Stimulated activated naive CD4-positive, alpha-beta T cell (primary cell): ENCODE measurements at places on chromosomes 6 and 20.

DNA sequence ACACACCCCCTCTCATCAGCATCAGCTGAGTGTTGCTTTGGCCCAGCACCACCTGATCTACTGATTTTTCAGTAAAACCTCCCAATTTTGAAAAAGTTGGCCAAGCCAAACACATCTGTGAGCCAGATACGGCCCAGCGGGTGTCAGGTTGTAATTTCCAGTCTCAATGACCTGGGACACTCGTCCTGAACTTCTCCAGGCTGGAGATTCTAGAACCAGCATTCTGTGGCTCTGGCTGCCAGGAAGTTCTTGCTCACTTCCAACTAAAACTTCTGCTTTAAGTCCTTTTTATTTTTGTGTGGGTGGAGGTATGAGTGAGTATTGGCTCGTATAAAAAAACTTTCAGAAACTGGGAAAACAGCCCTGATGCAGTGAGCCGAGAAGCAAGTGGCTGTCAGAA lies 5.1 kb downstream of the KIAA1755 start:
- no peak for DNase-seq

DNA sequence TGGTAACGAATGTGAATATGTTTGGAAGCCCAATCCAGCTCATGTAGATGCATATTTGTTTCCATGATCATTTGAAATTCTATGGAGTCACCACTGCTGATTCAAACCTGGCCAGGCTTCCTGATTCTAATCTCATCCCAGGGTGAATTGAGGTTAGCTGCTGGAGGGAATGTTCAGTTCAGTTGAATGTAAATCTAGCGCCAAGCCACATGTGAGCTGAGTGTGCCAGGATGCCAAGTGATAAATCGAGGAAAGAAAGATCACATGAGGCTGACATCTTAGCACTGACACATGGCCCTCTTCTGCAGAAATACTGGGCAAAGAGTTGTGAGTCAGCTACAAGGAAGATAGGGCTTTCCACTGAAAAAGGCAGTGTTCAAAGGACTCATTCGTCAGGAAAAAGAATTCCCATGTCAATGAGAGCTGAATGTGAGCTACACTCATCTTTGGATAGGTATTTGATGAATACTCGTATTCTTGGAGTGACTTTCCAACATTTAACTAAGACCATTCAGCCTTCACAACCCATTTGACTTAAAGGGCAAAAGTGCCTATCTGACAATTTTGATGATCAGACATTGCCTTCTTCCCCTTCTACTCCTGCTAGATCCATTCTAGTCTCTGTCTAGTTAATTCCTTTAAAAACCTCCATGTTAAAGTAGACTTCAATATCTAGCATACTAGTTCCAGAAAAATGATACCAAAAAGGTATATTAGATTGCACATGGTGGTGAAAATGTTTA lies 172.1 kb downstream of the MTFR2 start:
- no peak for DNase-seq

DNA sequence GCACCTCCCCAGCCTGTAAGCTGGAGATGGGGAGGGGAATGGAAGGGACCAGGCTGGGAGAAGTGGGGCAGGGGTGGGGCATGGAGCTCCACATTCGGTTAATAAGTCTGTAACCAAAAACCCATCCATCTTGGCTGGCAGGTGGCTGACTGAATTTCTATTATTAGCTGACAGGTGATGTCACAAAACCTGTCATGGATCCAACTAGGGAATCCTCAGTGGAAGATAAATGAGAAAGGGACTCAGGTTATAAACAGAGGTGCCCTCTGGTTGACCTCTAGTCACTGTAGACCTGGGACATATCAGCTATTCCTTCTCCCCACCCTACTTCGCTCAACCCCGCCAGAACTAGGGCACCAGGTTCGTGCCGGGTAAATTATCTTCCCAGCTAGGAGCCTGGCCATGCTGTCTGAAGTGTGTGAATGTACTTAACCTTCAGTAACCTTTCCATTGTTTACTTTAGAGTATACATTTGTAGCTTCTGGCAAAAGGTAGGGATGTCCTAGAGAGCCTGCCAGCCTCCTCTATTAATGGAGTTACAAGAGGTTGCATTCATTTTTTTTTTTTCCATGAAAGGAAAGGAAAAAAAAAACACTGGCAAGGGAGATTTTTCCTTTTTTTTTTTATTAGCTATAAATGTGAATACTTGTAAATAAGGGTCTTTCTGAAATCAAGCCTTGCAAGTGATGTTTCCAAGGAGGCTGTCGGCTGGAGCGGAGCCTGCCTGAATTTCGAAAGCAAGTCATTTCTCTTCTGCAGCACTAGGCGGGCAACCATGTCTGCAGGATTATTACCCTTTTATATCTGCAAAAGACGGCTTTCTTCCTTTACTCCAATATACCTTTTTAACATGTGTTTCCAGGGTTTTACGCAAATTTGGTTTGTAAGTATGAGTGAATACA lies 135.9 kb downstream of the TMEM242 start:
- no peak for DNase-seq

- DNase-seq = no peak
Observed at GRCh38 chr6:43469947-43470346, 7.4 kb upstream of the TJAP1 start.

GRCh38 chr6:53986721-53987521 lies 124.3 kb upstream of the MLIP start:
- no peak for DNase-seq

DNA sequence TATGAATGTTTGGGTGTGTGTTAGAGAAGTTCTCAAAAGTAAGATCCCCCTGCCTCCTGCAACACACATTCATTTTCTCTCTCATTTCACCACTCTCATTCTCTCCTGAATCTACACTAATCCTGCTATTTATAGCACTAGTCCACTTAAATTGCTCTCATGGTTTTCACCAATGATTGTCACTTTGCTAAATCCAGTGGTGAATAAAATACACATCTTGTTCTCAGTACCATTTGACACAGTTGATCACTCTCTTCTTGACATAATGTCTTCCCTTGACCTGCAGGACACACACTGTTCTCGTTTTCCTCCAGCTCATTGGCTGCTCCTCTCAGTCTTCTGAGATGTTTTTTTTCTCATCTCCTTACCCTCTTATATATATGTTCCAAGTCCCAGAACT lies 32.1 kb downstream of the TENT5A start:
- DNase-seq = no peak

- no peak for DNase-seq
Observed at GRCh38 chr6:130167655-130168054, 55.1 kb downstream of the SAMD3 start.

DNA sequence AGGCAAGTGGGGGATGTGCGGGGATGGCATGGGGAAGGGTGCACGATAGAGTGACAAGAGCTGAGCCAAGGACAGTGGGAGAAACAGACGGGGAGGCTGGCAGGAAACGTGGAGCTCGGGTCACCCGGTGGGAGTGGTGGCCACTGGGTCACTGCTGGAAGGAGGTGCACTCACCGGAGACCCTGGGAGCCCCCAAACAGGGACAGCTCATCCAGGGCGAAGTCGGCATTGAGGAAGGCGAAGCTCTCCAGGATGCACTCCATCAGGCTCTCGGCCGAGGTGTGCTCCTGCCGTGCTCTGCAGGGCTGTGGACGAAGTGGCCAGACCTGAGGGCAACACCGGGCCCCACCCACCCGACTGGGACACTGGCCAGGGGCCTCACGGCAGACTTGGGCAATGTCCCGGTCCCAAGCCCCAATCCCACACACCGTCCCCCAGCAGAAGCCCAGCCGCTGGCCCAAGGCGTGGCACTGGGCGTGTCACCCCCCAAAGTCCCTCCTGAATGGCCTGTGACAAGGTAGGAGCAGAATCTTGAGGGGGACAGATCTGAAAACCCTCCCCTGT lies 87.3 kb downstream of the PTPN1 start:
- DNase-seq = no peak

- DNase-seq = peak; percentile 69
Observed at GRCh38 chr6:169723991-169724493, 258 bp downstream of the PHF10 start.

DNA sequence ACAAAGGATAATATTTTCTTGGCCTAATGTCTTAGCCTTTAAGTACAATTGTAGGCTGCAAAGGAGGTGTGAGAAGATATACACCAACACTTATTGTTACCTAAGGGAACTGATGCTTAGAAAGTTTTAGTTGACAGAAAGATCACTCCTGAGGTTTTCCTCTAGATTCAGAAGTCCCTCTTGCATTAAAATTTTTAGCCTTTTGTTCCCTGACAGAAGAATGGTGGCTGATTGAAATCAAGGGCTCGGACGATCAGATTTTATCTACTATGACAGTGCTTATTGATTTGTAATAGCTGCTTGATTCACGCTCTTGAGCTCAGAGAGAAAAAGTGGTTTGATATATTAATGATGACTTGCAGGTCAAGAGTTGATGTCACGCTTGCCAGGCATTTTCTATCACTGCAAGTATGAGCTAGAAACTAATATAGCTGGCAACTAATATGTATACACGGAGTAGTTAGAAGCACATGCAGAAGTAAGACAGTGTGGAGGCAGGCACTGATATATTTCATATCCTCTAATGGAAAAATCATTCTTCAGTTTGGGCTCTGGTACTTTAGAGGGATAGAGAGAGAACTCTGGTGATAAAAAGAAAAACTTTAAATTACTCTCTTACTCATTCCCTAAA lies 246.6 kb upstream of the ID4 start:
- DNase-seq = no peak

- no peak for DNase-seq
Observed at GRCh38 chr6:46333481-46333880, 157.8 kb downstream of the RCAN2 start.

- DNase-seq = no peak
Observed at GRCh38 chr6:166588691-166589336, 2.3 kb upstream of the RAMACL start.

DNA sequence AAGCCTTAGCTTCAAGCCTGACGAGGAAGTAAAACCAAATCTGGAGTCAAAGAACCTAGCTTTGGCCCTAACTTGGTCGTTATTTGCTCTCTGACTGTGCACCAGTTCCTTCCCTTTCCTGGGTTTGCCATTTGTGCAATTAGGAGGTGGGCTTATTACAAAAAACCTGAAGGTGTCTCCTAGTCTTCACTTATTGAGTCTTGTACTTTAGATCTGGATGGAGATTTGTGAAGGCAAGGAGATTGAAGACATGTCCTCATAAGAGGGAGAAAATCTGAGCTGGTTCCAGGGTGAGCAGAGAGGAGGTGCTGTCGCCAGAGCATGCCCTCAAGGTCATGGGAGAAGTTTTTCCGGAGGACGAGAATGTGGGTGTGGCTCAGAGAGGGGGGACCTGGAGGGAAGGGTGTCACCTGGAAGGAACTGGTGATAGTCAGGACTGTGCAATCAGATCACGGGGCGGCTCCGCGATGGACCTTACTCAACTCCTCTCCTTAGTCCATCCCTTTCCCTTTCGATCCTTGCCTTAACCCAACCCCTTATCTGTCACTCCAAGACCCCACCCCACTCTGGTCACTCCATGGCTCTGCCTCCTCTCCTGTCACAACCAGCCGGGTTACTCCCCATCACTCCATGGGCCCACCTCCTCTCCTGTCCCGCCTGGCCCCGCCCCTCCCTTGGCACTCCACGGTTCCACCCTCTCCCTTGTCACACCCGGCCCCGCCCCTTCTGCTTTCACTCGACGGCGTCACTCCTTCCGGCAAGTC lies 588 bp upstream of the ACSS2 start:
- no peak for DNase-seq

DNA sequence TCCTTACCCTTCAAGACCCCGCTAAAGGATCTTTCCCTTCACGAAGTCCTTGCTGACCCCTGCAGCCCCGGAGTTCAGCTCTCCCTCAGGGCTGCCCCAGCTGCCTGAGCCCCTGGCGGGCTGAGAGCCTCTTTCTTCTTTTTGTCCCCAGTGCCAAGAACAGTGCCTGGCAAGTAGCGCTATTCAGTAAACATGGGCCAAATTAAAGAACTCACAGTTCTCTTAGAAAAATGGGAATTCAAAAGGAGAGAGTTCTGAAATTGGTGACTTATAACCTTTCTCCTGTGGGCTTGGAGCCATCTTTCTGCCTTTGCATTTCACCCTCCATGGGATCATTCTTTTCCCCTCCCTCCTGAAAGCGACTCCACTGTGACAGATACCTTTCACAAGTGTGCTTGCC lies 227.2 kb downstream of the TMEM242 start:
- DNase-seq = no peak

GRCh38 chr6:148392671-148393070 lies 50.0 kb downstream of the SASH1 start:
- DNase-seq = no peak

GRCh38 chr6:89298680-89299465 lies 16.2 kb downstream of the GABRR2 start:
- no peak for DNase-seq

GRCh38 chr6:69866351-69866769 lies at the start of gene COL19A1:
Gene COL19A1 (plus strand): TSS chr6:69866556. CDS start chr6:69879568, 13,012 bp downstream.
- peak; percentile 58 for DNase-seq

DNA sequence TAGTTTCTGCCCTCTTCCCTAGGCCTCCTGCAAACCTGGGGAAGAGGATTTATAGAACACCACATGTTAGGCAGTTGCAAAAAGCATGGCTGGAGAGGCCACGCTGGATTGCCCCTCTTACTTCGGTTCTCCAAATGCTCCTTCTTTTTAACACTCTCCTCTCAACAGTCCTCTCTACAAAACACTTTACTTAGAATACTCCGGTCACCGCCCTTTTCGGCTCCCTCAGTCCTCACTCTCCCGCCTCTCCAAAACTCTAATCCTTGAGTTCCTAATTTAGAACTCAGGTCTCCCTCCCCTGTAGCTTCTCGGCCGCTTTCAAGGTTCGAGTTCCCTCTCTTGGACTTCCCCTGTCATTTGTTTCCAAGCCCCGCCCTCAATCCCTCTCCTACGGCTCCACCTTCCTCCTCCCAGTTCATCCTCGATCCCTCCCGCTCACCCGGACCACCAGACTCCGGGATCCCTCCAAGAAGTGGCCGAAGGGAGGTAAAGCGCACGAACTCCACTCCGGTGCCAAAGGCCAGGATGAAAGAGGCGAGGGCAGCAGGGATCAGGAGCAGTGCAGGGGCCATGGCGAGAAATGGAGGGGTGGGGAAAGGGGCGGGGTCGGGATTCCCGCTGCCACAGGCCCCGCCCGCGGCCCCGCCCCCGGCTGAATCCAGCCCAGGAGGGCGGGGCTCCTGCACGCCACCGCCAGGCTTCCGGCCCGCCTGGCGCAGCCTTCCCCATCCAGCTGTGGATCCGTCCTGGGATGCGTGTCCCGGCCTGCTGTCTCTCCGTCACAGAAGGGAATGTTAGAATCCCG lies at the start of gene NRM:
TSS of gene NRM (minus strand) at position 582 of the 805 bp plus-strand sequence. CDS start at position 572, 10 bp downstream.
- DNase-seq = peak; percentile 60

- DNase-seq = no peak
Observed at GRCh38 chr6:17281100-17281496, at the start of gene RBM24. Gene RBM24 (plus strand): TSS chr6:17281361. CDS start chr6:17281582, 221 bp downstream.

DNA sequence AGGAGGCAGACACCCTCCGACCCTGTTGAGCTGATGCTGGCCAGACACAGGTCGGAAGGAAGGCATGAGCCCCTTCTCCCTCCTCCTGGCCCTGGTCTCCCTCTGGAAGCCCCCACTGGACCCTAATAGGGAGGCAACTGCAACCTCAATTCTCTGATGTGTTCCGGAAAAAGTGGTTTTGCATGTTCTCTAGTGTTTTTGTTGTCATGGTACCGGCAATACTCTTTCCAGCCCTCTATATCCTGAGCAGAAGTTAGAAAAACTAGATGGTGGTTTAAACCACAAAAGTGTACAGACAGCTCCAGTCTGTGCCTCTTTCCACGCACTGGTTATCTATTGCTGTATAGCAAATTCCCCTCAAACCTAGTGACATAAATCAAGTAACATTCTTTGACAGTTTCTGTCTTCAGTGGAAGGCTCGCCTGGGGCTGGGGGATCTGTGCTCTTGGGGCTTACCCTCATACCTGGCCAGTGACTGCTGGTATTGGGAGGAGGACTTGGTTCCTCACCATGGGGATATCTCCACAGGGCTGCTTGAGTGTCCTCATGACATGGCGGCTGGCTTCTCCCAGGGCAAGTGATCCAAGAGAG lies 37.0 kb downstream of the SYTL3 start:
- DNase-seq = peak; percentile 42
